ENCODE measurements at places on chromosomes 3 and 15.

- no peak for DNase-seq
Observed at GRCh38 chr3:99498550-99499234, 139.7 kb upstream of the COL8A1 start.

- no peak for DNase-seq
Observed at GRCh38 chr3:36482256-36482655, 102.0 kb downstream of the STAC start.

- DNase-seq: peak; percentile 91
Observed at GRCh38 chr3:196609343-196609775, 30.1 kb upstream of the NRROS start.

DNA sequence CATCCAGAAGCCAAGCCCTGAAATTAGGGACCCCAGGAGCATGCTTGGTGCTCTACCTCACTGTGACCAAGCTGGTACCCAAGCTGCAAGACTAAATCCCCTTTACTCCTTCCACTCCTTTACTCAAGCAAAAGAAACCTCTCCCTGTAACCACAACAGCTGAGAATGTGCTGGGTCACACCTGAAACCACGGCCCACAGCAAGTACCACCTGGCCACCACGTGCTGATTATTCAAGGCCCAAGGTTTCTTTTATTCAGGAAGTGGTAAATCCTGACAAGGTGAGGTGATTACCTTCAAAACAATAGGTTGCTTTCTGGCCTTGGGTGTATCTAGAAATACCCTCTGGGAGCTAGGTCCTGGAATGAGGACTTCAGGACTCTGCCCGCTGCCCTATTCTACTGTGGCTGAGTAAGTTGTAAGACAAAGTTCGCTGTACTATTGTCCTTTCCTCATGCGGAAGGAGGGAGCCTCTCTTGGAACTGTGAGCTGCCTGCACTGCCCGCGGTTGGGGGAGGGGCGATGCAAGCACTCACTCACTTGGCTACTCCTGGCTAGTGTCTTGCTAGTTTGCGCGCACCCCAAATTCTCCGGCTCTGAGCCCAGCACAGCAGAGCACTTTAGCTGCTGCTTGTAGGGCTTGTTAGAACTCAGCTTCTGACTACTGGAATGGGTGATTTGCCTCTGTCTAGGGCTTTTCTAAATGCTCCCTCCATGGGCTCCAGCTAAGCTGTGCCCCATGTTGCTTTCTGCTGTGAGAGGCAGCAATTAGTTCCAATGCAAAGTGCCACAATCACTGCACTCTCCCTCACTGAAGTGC is 487.1 kb upstream of the CNTN3 start:
- no peak for DNase-seq

DNA sequence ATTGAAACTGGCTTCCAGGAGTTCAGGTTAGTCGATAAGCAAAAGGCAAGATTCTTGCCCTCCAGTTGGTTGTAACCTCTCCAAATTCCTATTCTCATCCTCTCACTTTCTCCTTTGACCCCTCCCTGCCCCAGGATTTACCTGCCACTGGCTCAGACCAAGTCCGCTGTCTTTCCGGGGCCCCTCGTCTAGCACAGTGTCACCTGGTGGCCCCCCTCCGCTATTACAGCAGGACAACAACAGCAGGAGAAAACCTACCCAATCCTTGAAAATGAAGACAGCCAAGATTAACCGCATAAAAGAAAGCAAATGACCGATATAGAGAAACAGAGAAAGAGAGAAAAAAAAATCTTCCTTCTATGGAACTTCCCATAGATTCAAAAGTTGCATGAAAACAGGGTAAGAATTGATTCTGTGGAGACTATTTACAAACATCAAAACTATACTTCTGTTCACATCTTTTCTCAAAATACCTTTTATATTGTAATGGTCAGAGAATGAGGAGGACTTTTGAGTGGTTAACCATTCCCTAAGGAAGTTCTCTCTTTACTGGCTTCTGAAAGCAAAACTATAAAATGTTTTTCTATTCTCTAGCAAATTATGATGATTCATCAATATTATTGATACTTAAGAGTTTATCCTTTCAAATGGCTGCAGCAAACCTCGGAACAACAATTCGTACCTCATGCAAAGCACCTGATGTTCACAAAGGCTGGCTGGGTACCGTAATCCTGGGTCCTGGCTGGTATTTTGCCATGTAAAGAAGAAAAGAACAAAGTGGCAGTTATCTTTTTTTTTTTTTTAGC is 10.0 kb upstream of the ST8SIA2 start:
- DNase-seq: no peak

DNA sequence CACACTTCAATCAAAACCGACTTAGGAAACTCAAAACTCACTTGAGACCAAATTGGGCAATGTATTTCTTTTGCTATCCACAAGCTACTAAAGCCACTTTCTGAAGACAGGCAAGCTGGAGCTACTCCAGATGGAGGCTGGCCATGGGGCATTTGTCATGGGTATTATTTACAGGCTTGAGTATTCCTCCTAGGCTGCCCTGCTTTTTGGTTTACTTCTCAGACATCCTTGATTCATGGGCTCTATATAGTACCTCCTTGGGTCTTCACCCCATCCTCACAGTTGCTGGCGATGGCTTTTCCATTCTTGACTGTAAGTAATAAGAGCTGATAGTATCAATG is 18.6 kb upstream of the SYNM start:
- no peak for DNase-seq

- no peak for DNase-seq
Observed at GRCh38 chr3:29247088-29247745, 33.7 kb upstream of the RBMS3 start.

- no peak for DNase-seq
Observed at GRCh38 chr15:39511916-39512260, 69.0 kb upstream of the THBS1 start.

DNA sequence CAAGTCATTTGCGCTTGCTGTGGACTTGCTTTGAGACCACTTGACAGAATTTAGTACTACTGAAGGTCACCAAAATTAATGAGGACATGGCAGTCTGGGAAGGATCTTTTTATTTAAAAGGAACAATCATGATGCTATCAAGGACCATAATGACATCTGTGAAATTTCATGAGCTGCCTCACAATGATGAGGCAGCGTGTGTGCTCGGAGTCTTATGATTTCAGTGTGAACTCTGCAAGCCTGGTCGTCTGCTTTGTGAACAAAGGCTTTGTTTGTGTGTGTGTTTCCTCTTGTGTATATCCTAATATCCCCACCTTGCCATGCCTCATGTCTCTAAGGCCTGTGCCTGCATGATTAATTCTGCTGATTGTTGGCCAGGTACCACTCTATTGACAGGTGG is 46.7 kb downstream of the RAD54L2 start:
- no peak for DNase-seq

GRCh38 chr15:40554161-40554525 is 10.7 kb downstream of the CCDC32 start:
- no peak for DNase-seq

GRCh38 chr15:39102431-39102830 is 478.4 kb upstream of the THBS1 start:
- no peak for DNase-seq

DNA sequence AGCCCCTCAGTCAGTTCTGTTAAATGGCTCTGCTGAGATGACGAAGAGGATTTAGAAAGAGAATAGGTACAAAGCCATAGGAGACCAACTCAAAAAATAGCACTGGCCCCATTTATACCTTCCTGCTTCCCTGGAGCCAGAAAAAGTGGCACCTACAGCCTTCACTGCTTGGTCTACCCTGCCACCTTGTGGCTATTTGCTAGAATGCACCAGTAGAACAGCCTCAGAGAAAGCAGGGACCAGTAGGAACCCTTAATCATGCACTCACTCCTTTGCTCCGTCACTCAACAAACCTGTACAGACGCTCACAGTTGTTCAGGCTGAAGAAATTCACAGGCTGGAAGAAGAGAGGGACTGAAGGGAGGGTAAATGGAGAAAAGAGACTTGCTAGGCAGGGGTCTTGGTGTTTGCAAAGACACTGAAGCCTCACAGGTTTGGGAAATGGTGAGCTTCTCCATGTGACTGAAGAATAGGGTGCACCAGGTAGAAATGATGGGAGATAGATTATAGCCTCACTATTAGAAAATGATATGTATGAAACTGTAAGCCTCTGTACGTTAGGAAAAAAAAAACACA is 12.1 kb upstream of the RTP2 start:
- DNase-seq: peak; percentile 55

DNA sequence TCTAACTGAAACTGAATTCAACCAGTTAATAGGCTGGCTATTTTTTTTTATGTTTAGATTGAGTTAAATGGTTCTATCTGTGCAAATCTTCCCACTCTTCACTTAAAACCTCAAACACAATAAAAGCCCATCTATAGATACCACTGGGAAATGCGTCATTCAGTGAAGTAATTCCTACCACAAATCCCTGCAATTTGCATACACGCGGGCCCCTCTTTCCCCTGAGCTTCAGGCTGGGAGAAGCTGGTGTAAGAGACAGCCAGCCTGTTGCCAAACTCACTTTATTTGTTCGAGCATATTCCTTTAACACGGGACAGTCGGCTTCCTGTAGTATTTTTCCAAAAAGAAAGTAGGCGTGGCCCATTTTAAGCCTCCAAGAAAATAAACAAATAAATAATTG is 26.0 kb upstream of the MCTP2 start:
- DNase-seq: no peak

DNA sequence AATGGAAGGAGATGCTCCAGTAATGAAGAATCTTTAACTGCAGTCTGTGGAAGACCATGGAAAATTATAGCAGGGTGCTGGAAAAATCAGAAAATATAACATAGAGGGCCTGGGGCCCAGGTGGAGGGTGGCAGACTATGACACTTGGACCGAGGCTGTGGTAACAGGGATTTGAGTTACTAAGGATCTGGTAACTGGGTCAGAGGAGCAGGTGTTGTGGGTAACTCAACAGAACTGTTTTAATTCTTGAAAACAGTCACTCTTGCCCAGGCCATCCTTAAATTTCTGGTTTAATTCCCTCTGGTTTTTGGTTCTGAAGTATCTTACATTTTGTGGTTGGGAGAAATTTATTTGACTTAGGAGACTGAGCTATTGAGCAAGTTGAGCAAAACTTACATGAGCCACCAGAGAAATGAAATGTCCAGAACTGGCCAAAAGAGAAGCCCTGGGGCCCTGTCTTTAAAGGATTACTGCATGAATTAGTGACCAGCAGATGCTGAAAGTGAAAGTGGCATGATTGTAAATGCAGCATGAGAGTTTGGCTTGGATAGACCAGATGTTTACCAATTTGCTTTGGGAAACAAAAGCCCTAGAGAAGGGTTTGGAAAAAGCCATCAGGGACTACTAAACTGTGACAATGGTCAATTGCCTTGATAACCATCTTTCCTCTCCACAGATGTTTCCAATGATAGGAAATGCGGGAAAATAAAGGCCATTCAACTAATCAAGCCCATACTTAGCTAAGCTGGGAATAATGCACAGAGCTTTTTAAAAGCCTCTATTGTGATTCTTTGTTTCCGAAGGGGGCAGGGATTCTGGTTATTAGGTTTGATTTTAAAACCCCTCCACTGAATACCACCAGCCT is 374.9 kb upstream of the TGFBR2 start:
- no peak for DNase-seq

DNA sequence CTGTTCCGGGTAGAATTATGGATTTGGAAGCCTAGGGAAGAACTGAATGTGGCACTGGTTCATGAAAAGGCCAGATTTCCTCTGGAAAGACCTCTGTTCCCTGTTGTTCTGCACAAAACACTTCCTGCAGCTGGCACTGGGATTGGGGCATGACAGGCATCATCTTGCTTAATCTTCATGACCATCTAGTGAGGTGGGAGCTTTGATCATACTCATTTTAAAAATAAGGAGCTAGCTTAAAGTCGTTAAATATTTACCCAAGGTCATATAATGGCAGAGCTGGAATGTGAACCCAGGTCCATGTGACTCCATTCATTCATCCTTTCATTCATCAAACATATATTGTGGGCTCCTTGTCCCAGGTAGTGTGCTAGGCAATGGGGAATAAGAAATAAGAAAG is 40.4 kb downstream of the EBLN2 start:
- no peak for DNase-seq

DNA sequence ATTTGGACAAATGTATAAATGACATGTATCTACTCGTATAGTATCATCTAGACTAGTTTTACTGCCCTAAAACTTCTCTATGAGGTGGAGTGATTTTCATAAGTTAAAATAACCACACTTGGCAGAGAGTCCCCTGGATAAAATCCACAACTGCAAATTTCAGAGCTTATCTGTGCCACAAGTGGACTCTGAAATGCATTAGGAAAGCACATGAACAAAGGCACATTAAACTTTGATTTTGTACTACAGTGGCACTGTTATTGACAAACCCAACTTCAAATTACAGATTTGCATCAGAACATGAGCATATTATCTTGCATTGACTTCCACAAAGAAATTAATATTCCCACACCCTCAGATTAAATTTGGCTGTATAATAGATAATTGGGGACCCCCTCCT is 58.1 kb upstream of the EIF5A2 start:
- DNase-seq: no peak

DNA sequence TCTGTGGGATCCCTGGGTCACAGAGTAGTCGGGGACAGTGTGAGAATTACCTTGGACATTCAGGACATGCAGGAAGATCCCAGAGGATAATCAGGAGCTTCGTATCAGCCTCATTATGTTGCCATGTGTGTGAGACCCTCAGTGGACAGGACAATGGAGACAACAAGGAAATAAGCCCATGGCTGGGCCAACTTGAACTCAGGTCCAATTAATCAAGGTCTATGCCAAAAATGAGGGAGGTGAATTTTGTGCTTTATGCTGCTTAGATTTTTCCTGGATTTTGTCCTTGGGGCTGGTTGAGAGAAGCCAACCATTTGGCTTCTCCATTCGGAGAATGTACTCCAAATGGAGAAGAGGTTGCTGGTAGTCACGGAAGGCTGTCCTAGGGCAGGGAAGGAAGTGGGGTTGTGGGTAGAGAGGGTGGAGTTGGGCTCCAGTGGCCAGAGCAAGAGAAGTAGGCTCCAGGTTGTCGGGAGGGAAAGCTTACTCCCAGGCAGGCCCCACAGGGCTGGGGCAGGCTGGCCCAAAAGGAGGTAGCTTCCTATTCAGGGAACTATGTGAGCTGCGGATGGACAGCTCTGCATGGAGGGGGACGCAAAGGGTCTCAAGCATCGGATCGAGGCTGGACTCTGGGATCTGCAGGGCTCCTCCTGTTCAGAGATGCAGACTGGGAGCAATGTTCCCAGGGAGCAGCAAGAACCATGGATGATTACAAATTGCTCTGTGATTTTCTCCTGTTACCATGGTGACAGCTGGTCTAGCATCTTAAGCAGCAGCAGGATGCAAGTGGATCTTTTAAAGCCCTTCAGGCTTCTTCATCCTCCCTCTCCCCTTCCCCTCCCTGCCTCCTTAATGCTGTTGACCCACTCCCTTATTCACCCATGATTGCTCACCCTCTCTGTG is 91.1 kb downstream of the WNT7A start:
- no peak for DNase-seq

DNA sequence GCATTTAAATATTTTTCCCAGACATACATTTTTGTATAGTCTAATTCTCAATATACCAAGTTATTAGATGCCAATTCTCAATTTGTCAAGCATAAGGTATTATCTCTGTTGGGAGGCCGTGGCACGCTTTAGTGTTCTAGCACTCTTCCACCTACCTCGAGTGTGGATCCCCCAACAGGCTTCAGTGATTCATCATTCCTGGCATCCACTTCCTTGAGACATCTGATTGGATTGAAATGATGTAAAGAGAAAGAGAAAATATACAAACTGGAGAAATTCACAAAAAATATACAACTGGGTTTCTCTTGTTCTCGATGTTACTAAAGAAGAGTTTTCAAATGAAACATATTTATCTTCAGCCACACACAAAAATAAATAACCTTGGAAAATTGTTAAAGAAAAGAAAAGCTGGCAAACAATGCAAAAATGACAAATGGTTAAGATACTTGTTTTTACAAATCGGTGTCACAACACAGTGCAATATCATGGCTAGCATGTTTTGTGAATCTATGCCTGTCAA is 218.0 kb upstream of the CDIN1 start:
- no peak for DNase-seq

Data from activated CD4-positive, alpha-beta T cell treated with anti-CD3 and anti-CD28 coated beads for 1 hour (primary cell).